ENCODE measurements at places on chromosomes 5 and 9. TPM values are rescaled to one million over a fixed set of nuclear protein-coding genes. Genes with fewer than 3 reads are reported as not detected.

ANKRD18A gene
- polyA plus RNA-seq = 2.1 TPM

CLTA gene
- polyA plus RNA-seq = 285 TPM

SLC34A1 gene
- polyA plus RNA-seq = 3.4 TPM

ZCCHC7 gene
- polyA plus RNA-seq = 24.0 TPM

PDCD1LG2 gene
- not detected for polyA plus RNA-seq

GRCh38 chr9:113299800-113300292 is 3.3 kb downstream of the RNF183 start:
- DNase-seq = no peak

DNA sequence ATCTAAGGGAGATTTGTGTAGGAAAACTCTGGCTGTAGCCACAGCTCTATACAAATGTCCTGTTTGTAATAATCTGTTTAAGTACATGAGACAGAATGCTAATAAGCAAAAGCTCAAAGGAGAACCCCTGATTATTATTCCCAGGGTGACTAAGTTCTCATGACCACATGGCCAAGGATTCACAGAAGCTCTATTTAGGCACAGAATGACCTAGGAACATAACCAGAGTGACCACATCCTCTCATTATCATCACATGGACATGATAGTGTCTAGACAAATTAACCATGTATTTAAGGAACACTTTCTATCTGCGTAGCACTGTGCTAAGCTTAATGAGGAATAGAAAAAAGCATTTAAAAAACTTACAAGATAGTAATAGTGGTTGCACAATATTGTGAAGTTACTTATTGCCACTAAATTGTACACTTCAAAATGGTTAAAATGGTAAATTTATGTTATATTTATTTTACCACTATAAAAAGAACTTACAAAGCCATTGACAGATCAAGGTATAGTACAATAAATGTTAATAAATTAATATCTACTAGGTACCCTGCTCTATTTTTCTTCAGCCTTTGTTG is 56.3 kb downstream of the STX17 start:
- no peak for DNase-seq

DNA sequence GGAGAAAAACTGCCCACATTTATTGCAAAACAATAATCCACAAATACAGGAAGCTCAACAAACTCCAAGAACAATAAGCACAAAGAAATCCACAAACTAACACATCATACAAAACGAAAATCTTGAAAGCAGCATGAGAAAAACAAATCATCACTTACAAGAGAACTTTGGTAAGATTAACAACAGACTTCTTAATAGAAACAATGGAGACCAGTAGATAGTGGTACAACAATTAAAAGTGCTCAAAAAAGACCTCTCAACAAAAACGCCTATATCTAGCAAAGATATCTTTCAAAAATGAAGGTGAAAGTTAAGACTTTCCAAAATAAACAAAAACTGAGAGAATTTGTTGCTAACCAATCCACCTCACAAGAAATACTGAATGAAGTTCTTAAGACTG is 38.4 kb downstream of the CDKL3 start:
- DNase-seq = no peak

- DNase-seq = no peak
Observed at GRCh38 chr9:127132921-127133647, 10.6 kb upstream of the ANGPTL2 start.

GRCh38 chr9:113261917-113262671 is 13.3 kb downstream of the CDC26 start:
- DNase-seq = no peak

DNA sequence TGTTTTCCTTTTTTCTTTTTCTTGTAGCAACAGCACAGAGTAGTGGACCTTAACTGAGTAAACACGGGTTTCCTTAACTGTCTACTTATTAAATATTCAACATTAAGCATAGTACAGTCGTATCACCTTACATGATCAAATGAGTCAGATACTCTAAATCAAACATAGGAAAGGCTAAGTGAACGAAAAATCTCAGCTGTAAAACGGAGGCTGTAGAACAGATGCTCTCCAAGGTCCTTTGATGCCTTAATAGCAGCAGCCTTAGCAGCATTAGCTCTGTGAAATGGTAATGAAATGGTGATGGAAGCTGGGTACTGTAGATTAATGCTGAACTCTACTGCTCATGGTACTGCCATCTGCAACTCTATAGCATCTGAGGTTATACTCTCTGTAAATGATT is 1433.3 kb upstream of the C9orf72 start:
- no peak for DNase-seq

DNA sequence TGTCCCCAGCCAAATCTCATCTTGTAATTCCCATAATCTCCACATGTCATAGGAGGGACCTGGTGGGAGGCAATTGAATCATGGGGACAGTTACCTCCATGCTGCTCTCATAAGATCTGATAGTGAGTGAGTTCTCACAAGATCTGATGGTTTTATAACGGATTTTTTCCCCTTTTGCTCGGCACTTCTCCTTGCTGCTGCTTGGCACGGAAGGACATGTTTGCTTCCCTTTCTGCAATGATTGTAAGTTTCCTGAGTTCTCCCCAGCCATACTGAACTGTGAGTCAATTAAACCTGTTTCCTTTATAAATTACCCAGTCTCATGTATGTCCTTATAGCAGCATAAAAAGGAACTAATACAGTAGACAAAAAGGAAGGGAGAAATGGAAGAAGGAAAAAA is 76.7 kb upstream of the CCNG1 start:
- DNase-seq = no peak

DNA sequence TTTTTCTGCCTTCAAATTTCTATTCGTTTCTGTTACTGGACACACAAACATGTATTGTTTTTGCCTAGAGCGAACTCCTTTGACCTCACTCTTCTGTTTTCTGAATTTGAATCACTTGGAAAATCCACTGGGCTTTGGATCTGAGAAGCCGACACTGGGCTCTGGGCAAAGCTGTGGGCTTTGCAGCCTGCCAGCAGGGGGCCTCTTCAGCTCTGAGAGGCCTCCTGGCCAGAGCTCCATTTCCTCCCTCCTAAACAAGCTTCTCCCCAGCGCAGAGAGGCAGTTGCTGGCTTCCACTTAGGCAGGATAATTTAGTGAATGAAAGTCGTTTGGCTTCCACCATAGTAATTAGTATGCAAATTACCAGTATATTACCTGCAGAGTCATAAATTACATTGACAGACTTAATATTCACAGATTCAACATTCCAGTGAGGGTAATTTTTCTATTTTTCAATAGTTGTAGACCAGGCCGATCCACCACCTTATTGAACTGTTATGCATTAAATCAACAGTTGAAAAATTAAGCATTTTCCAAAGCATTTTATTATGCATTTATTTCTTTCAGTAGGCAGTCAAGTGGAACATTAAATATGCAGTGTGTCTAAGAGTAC is 104.0 kb upstream of the ZNF366 start:
- DNase-seq = peak; percentile 42

DNA sequence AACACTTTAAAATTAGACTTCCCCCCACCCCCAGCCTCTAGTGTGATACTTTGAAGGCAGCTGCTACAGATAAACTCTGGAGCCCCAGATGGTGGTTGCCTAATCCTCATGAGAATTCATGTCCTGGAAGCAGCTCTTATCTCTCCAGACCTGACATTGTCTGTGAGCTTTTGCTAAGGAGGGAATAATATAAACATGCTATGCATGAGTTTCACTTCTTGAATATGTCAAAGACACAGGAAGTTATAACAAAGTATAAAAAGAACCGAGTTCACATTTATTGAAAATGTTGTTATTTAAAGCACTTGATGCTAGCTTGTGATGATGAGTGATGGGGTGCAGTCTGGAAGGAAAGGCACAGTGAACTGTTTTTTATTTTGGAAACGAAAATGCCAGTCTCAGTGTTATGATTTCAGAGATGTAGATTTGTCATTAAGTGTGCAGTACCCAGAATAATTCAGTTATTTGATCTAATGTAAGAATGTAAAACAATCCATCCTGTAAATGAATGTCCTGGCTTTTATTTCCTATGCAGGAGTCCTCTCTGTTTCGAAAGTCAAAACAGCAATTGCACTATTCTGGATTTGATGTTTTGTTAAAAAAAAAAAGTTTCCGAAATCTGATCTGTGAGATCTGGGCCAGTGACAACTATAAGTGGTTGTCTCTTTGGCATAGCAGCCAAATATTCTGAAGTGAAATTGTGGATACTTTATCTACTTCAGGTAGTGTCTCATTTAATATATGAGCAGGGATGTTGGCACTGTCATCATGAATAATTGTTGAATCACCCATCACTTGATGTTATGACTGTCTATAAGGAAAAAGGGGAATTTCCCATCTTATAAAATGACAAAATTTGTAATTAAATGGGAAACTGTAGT is 77.0 kb downstream of the ZCCHC7 start:
- DNase-seq = no peak

DNA sequence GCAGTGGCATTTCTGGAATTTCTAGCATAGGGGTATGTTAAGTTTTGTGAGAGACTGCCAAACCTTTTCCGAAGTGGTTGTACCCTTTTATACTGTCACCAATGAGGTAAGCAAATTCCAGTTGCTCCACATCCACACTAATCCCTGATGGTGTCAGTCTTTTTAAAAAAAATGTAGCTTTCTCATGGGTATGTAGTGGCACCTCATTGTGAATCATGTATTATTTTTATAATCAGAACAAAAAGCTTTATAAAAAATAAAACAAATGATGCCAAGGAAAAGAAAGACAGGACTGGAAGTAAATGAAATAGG is 93.4 kb upstream of the CLINT1 start:
- no peak for DNase-seq

DNA sequence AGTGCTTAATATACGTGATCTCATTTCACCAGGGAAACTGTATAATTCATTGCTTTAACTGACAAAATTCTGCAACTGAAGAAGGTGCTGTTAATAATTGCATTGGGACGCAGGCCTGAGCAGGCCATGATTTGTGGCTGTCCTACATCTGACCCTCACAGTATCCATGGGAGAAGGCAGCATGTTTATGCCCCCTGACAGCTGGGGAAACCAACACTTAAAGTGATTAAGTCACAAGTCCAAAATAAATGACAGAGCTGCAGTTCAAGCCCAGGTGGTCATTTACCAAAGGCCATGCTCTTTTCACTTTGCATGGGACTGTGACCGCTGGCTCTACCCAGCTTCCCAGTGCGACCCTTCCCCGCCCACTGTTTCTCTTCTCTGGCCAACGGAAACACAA is 30.5 kb upstream of the KCNMB1 start:
- DNase-seq = no peak

DNA sequence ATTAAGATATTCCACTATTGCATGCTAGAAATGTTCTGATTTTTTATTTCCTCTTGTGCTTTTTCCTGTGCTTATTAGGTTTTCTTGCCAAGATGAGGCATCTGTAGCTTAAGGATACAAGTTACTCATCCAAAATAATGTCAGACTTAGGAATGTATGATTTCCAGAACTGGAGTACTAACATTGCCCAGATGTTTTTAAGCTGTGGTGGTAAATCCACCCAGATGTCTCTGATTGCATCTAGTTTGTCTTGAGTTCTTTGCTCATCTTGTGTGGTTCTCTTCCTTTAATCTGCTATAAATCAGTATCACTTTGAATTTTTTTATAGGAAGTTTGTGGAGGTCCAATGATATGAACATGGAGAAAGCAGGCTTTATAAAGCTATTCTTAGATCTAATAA is 337.5 kb upstream of the ZNF608 start:
- DNase-seq = no peak

- DNase-seq = no peak
Observed at GRCh38 chr5:148915224-148915817, 88.9 kb downstream of the ADRB2 start.

DNA sequence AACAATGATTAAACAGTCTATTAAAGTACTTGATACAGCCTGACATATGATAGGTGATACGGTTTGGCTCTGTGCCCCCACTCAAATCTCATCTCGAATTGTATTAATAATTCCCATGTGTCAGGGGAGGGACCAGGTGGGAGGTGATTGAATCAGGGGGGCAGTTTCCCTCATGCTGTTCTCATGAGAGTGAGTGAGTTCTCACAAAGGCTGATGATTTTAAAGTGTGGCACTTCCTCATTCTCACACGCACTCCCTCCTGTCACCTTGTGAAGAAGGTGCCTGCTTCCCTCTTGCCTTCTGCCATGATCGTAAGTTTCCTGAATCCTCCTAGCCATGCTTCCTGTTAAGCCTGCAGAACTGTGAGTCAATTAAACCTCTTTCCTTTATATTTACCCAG is 40.1 kb upstream of the TARS1 start:
- DNase-seq = no peak

DNA sequence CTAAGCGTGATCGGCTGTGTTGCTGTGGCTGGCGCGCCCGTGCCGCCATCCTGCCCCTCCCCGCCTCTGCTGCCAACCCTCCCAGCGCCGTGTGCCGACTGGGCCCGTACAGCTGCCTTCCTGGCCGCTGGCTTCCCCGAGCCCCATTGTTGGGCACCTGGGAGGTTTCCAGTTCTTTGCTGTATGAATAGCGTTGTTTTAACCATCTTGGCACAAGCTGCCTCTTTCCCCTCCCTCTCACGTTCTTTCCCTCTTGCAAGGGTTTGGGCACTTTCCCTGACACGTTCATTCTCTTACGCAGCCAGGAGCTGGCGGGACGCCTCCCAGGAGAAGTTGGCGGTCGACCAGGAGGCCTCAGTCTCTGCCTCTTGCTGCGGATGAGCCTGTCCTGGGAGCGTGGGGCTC is 43.1 kb upstream of the RXRA start:
- no peak for DNase-seq

DNA sequence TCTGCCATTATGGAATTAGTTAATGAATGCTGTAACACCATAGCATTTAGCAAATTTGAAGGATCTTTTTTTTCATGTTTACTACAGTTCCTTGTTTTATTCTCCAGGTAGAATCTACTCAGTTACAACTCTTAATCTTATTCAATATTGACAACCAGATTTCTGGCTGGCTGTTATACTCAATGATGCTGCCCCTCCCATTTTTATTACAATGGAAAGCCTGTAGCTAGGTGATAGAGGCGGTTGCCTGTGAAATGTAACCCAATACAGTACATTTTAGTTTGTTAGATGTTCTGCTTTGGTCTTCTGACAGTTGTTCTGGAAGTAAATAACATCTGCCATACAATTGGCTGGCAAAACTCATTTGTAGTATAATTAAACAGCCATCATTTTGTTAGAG is 294.2 kb downstream of the DMRTA1 start:
- no peak for DNase-seq

Measured in left renal pelvis (tissue), 4 donors.